ENCODE measurements at places on chromosomes 2 and 18.

DNA sequence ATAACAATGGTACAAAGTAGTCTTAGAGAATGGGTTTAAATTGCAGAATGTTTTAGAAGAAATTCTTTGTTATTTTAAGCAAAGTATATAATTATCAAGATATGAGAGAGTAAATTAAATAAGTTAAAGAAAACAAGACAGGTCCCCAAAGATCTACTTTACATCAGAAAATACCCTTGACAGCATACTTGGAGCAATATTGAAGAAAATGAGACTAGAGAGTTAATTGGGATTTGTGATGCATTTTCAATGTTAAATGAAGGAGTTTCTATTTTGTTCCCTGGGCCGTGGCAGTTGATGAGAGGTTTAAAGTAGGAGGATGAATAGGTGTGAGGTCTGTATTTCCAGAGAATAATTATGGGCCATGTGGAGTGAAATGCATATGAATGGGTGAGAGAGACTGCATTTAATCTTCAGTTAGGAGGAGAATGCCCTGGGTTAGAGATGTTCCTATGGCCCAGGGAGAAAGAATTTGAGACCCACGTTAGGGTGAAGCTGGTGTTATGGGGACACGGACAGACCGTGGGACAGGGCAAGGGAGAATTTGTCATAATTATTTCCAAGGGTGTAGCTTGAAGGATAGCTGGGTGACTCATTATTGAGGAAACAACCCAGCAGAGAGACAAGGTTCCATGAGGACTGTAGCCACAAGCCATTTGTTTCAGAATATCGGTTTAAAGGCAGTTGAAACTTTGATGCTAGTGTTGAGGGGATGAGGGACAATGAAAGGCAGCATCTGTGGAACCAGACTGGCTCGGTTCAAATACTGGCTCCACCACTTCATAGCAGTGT, 22.7 kb downstream of the MGAT5 start:
- DNase-seq = no peak

DNA sequence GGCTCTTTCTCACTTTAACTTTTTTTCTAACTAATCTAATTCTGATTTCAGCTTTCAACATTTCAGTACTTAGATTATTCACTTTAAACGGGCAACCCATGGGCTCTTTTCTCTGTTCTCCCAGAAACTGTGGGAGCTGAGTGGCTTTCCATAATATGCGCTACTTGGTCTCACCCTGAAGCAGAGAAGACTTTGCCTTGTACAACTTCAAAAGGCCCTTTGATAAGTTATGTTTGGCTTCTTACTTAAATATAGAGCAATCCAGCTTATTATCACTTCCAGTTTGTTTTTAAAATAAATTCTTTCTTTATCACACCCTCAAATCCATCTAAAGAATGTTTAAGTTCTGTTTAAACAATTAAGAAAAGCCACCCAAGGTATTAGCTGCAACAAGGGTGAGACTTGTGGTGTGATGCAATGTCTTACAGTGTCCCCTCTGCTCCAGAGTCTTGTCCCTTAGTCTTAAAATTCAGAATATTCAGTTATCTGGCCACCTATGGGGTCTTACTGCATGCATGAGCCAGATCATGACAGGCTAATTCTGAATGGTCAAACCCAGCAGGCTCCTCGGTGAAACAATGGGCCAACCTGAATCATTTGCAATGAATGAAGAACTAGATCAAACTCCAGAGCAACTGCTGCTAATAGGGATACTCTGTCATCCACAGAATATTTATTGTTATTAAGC, 38.8 kb downstream of the GCG start:
- no peak for DNase-seq

DNA sequence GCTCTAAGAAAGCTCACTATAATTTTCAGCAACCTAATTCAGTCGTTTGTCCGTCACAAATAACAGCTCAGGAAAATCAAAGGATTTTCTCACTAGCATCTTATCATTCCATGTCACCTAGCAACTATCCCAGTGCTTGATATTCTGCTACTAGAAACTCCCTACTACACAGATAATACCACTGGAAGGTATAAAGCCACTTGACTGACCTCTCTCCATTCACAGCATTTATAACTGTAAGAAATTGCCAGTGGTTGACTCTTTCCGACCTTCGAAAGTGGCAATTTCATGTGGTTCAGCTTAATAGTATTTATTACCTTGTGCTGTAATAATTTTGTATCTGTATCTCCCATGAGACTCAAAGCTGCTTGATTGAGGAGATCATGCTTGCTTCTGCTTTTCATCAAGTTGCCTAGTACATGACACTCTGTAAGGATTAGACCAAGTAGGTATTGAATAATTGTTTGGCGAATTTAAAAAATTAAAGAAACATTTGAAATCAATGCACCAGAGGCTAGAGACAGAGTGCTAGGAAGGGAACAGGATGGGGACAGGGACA, 79.6 kb upstream of the TACR1 start:
- no peak for DNase-seq

DNA sequence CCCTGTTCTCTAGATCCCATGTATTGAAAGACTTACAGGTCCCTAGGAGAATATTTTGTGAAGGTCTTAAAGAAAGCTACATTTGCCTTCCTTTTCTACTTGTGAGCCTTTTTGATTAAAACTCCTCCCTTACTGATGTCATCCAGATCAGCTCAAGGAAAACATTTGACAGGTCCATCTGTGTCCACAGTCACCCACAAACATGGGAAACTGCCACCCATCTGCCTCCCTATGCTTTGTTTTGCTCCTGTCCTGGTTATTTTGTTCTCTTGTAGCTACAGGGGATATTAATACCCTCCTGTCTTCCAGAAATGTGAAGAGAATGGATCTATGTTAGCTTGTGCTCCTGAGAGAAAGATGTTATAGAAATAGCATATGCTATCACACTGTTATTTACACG, 203.6 kb upstream of the GALNT5 start:
- no peak for DNase-seq

- no peak for DNase-seq
Observed at GRCh38 chr18:69580107-69580506, 179.4 kb downstream of the DOK6 start.

DNA sequence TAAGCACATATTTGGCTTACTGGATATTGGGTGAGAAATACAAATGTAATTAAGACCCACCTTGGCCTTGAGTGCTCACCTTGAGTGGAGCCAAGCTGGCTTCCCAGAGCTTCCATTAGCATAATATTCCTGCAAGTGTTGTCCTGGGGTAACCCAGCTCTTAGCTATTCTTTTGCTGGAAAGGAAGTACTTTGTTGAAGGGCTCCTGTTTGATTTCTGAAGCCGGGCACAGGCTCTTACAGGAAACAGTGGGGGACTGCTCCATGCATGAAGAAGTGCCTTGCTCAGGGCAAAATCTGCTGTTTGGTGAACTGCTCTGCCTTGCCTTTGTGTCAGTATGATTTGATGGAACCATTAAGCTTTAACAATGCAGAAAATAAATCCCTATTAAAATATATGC, 325.4 kb downstream of the SMAD2 start:
- DNase-seq = no peak

DNA sequence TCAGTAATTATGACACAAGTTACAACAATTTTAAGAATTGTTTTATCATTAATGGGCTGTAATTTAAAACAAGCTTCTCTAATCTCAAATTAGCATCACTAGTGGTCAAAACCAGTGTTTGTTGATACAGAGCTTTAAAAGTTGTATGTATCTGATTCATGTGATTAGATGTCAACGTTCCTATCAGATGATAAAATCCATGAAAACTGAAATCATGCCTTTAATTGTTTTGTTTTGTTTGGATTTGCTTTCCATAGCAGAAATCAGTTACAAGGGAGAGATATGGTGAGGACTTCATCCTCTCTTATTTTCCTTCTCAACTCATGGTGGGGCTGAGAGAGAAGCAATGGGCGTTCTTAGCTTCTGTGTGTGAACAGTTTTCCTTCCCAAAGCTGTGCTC, 469.6 kb downstream of the PID1 start:
- no peak for DNase-seq

GRCh38 chr2:219229305-219230058, at the start of the genes ANKZF1 and ATG9A:
ANKZF1 (plus strand) TSS chr2:219229806; CDS start chr2:219230258, 452 bp downstream.
ATG9A (minus strand) TSS chr2:219229636; CDS start chr2:219228024, 1,612 bp downstream.
- peak; percentile 100 for DNase-seq

DNA sequence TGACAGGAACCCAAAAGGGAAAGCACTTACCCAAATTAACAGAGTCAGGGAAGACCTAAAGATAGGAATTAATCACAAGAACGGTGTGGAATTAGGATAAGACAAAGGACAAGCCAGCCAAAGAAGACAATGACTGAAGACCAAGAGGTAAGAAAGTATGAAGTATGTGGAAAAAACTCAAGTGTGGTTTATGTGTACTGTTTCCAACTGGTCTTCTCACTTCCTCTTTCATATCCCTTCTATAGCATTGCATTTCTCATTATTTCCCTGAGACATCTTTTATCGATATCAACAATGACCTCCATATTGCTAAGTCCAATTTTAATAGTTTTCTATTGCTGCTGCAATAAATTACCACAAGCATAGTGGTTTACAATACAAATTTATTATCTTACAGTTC, 313.5 kb upstream of the SLC39A10 start:
- no peak for DNase-seq

- no peak for DNase-seq
Observed at GRCh38 chr2:105604938-105605337, 139.8 kb upstream of the NCK2 start.

DNA sequence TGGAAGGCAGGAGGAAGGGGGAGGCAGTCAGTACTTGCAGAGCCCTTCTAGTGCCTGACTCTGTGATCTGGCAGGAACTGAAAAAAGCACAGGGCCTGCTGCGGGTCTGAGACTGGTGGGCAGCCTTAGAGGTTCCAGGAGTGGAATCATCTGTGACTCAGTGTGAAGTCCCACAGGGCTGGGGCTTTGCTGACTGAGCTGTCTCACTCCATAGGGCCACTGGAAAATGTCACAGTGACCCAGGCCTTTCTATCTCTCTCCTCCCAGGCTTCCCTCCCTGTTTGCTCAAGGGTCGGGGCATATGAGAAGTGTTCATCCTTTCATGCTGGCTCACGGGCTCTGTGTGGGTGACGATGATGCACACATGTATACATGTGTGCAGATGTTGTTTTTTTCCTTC, 47.1 kb upstream of the ZFP36L2 start:
- no peak for DNase-seq

- no peak for DNase-seq
Observed at GRCh38 chr2:109001201-109001600, 12.2 kb upstream of the EDAR start.

GRCh38 chr2:64227603-64228125, 83.4 kb upstream of the PELI1 start:
- DNase-seq = no peak

DNA sequence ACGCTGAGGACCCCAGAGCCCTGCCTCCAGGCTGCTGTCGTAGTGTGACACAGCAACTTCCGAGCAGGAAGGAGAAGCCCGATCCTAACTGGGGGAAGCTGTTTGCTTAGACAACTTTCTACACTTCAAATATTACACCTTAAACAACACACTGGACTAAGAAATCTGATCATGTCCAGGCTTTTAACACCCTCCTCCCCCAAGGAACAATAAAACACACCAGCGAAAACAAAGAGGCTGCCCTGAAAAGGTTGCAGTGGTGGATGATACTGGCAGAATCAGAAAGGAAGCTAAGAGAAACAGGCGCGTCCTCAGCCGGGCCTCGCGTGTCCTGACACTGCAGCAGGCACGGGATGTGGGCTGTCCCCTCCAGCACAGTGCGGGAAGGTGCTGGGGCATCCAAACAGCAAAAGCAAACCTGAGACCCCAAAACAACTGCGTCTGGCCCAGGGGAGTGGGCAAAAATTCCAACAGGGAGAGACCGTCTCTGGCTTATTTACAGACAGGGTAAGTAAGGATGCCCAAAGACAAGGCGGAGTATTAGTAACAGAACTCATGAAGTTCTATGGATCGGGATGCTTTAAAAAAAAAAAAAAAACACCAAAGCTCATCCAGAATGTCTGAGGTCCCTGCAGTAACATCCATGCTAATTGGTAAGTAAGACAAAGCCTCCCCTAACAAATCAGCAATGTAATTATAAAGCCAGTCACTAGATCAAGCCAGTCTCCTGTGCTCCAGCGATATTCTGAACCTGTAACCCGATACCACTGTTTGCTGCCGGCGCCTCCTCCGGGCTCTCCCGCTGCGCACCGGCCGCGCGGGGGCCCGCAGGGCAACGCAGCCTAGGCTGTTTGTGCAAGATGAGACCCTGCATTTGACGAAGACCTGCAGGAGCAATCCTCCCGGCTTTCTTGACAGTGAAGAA, 9.0 kb downstream of the SERTAD2 start:
- DNase-seq = peak; percentile 89

DNA sequence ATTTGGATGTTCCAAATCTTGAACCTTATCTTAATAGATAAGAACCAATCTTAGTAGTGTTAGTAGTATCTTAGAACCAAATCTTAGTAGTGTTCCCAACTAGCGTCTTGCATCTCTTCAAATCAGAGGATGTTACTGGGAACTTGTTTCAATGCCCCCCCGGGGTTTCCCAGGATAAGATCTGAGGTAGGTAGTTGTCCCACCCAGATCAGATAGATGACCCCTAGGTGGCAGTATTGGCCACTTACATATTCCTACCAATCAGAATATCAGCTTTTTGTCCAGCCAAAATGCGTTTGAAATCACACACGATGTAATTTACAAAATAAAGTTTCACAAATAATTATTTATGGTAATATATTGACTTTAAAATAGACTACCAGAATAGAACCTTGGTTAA, 314.8 kb downstream of the MBD2 start:
- DNase-seq = peak; percentile 23

- no peak for DNase-seq
Observed at GRCh38 chr2:134335601-134336000, 81.7 kb downstream of the MGAT5 start.

- DNase-seq = no peak
Observed at GRCh38 chr18:30917651-30918050, 124.9 kb downstream of the DSC3 start.

- DNase-seq = no peak
Observed at GRCh38 chr2:231355508-231356465, 39.7 kb upstream of the B3GNT7 start.

DNA sequence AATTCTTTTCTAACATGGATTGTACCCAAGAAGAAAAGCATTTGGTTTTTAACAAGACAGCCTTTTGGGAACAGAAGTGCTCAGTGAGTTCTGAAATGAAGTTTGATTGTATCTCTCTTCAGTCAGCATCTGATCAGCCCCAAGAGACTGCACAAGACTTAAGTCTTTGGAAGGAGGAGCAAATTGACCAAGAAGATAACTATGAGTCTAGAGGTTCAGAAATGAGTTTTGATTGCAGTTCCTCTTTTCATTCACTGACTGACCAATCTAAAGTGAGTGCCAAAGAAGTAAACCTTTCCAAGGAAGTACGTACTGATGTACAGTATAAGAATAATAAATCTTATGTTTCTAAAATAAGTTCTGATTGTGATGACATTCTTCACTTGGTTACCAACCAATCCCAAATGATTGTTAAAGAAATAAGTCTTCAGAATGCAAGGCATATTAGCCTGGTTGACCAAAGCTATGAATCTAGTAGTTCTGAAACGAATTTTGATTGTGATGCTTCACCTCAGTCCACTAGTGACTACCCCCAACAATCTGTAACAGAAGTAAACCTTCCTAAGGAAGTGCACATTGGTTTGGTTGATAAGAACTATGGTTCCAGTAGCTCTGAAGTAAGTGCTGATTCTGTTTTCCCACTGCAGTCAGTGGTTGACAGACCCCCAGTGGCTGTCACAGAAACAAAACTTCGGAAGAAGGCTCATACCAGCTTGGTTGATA, 31.2 kb downstream of the ZDBF2 start:
- DNase-seq = no peak

GRCh38 chr2:167196461-167197252, 308.4 kb downstream of the XIRP2 start:
- peak; percentile 20 for DNase-seq

All from hematopoietic multipotent progenitor cell treated with erythropoietin and hydrocortisone succinate and interleukin-3 and kit ligand, for 8 days (in vitro differentiated cells).